NCI-H2081 (cell line): ENCODE measurements at places on chromosomes 11 and 22.

DNA sequence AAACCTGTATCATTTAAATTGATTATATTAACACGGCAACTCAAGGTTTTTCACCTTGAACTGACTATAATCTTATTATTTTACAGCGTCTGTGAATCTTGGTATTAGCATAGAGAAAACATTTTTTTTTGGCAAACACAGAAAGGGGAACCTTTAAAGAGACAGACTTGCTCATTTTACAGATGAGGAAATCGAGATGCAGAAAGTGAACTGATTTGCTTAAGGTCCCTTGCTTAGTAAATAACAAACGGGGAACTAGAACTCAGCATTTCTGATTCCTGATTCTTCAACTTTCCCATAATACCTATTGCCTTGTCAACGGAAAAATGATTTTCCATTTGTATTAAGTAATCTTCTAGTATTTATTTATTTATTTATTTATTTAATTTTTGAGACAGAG is 33.2 kb upstream of the CECR2 start:
- no peak for DNase-seq

DNA sequence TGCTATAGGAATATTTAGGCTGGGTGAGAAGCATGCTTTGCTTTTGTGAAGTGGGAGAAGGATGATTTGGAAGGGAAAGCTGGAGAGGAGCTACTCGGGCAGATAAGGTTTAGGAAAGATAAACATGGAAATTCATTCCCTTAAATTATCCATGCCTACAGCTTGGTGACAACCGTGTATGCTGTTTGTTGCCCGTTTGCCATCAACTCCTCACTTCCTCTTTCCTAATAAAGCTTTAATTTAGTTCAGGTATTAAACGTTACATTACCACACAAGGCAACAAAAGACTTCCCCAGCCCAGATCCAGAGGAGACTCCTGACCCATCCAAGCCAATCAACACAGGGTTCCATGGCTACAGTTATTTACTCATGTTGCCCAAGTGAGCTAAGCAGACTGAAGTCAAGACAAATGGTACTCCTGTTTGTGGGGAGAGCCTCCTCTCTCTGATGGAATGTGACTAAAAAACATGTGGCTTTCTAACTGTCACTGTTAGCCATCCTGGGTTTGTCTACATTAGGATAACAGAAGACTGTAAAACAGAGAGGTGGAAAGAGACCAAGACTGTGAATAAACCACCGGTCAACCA is 101.7 kb upstream of the GRAMD1B start:
- no peak for DNase-seq

GRCh38 chr11:85096939-85097338 is 530.2 kb downstream of the DLG2 start:
- DNase-seq, result no peak

DNA sequence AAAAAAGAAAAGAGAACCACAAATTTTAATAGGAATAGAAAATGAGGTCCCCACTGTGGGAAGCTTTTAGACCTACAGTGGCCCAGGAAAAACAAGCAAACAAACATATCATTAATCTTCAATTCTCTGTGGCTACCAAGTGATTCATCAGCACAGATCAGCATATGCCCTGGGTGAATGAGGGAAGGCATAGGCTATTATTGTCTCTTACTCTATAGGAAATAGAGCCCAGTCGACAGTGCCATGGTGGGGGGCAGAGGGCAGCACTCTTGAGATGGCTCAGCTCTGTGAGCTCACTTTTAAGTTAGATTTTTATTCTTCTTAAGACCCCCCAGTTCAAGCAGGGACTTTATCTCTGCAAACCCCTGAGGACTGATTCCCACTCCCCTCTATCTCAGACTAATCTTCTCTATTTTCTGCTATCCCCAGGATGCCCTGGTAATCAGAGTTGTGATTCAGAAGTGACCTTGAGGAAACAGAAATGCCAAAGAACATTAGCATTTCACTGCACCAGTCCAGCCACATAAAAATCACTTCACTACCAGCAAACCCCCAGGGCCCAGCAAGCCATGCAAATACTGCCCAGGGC is 9.5 kb upstream of the FEZ1 start:
- no peak for DNase-seq

DNA sequence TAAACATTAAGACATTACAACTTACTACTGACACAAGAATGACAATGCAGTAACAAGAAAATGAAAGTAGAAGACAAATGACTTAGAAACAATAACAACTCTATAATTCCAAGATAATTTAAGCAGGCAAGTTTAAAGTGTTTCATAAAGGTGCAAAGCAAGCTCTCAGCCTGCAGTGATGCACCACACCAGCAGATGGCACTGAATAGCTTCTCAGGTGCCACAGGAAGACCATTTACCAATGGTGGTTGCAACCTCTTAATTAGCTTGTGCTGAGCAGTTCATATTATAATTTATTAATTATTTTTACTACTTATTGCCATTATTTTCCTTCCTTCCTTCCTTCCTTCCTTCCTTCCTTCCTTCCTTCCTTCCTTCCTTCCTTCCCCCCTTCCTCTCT is 60.6 kb downstream of the NXPE2 start:
- peak; percentile 79 for DNase-seq

DNA sequence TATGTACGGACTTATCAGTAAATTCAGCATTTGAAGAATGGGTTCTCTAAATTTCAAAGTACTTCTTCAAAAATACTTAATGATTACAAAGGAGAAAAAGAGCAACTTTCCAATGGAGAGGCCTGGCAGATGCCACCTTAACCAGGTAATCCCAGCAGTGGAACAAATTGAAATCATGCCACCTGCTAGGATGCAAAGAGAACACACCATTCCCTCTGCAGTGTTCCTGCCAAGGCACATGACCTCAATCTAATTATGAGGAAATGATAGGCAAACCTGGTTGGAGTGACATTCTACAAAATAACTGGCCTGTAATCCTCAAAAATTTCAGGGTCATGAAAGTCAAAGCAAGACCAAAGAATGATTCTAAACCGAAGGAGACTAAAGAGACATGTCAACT is 21.5 kb downstream of the TNRC6B start:
- DNase-seq, result no peak

- no peak for DNase-seq
Measured at GRCh38 chr22:40452730-40453487, 82.5 kb downstream of the SGSM3 start.

DNA sequence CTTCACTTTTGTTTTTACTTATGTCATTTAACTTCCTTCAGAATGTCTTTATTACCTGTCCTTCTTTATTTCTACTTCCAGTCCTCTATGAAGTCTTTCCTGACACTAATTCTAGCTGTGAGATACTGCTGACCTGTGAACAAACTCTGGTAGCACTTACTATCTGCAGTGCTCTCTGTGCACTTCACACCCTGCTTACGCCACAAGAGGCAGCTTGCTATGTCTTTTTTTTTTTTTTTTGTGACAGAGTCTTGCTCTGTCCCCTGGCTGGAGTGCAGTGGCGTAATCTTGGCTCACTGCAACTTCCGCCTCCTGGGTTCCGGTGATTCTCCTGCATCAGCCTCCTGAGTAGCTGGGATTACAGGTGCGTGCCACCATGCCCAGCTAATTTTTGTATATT is 10.7 kb downstream of the STIM1 start:
- no peak for DNase-seq

GRCh38 chr11:32317643-32318042 is 117.7 kb downstream of the WT1 start:
- no peak for DNase-seq

DNA sequence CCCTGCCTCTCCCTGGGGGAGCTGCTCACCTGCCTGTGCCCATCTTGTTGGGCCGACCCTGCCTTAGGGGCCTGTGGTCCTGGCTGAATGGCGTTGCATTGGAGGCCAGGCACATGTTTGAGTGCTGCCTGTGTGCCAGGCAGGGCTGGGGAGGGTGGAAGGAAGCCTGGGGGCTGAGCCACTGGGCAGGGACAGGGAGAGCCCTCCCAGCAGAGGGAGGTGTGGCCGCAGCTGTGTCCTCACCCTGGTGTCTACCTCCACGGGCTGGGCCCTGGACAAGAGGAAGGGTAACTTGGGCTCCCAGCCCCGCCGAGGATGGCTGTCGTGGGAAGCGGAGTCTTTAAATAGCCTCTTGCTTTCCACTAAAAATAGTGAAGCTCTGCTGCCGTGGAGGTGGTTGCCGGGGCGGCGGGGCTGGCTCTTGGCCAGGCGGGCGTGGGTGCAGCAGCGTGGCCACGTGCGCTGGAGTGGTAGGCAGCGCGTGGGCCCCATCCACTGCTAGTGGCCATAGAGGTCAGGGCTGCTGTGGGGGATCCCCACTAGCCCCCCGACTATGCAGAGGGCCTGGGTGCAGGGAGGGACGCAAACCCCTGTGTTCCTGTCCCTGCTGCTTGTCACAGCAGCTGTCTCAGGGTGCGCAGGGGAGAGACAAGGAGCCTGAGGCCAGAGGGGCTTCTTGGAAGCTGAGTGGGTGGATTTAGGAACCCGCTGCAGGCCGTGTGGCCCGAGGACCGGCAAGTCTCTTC is 6.2 kb downstream of the ZDHHC8 start:
- no peak for DNase-seq

- DNase-seq, result no peak
Measured at GRCh38 chr11:10893714-10894151, 35.9 kb upstream of the ZBED5 start.
